ENCODE measurements at places on chromosomes 16 and 17.

DNA sequence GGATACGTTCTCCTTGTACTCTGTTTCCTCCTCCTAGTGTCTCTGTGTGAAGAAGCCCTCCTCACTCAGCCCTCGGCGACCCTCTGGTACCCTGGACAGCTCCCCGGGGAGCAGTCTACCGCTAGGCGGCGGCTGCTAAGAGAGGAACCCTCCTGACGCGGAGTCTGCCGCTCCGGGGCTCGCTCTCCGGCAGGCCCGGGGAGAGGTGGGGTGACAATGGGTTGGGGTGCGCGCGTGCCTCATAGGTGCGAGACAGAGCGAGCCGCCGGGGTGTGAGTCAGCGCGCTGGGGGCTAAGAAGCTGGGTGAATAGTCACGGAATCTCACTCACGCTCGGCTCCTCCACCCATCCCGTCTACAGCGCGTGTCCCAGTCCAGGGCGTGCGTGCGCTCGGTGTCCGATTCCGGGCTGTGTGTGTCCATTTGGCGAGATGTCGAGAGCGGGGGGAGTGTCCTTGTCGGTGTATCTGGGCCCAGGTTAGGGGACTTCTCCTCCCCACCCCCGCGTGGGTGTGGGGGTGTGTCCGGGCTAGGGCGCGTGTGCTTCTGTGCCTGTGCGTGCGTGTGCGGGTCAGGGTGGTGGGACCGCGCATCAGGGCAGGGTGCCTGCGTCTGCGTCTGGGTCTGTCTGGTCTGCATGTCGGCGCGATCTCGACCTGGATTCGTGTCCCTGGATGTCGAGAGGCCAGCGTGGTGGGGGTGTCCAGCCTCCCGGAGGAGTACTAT, 577 bp upstream of the HS3ST2 start:
- no peak for DNase-seq

- peak; percentile 48 for DNase-seq
Observed at GRCh38 chr16:3665508-3665907, 11.0 kb downstream of the DNASE1 start.

GRCh38 chr16:28086186-28087139, 22.9 kb upstream of the GSG1L start:
- no peak for DNase-seq

DNA sequence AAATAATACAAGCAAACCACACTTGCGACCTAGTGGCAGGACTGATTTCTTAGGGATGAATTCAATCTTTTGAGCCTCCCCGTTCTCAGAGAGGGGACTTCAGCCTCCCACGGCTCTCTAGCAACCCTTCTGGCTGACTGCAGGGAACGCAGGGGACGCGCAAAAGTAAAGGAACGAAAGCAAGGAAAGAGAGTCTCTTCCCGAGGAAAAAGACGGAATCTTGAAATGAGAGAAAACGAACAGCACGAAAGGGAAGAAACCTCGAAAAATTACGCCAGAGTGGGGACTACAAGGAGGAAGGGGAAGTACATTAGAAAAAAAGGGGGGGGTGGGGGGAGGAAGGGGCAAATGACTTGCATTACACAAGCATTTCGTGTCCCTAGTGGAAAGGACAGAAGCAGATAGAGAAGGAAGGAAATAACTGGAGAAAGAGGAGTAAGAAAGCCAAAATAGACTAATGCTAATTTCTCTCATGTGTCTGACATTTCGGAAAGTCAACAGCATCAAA, 1.2 kb downstream of the GRB2 start:
- DNase-seq = peak; percentile 45

- no peak for DNase-seq
Observed at GRCh38 chr17:14594690-14595089, 293.8 kb downstream of the HS3ST3B1 start.

- no peak for DNase-seq
Observed at GRCh38 chr16:13306161-13306995, 405.0 kb downstream of the SHISA9 start.
